Thymus (tissue), 14 donors: ENCODE measurements at places on chromosomes 7 and 10.

- H3K4me1 ChIP-seq = peaks cover 43% of the 10 kb centered on the region
- no peak for DNase-seq
- H3K27me3 ChIP-seq = no peaks in the 10 kb centered on the region
- H3K27ac ChIP-seq = peak overlapping the region; percentile 84
Observed at GRCh38 chr7:158821171-158822031, 7.9 kb downstream of the ESYT2 start.

DNA sequence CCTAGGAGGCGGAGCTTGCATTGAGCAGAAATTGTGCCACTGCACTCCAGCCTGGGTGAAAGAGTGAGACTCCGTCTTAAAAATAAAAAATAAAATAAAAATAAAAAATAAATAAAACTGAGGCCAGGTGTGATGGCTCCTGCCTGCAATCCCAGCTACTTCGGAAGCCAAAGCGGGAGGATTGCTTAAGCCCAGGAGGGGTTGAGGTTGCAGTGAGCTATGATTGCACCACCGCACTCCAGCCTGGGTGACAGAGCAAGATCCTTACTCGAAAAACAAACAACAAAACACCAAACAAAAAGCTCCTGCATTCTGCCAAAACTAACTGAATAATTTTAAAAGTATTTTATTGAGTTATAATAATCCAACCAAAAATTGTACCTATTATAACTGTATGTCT is 36.2 kb downstream of the AGAP4 start:
- H3K27ac ChIP-seq = no peak overlapping the region
- no peaks in the 10 kb centered on the region for H3K27me3 ChIP-seq
- no peak for DNase-seq
- H3K4me3 ChIP-seq = no peak overlapping the region
- no peaks in the 10 kb centered on the region for H3K36me3 ChIP-seq

GRCh38 chr7:77877791-77878190 is 79.2 kb downstream of the PHTF2 start:
- H3K27ac ChIP-seq = no peak overlapping the region
- H3K36me3 ChIP-seq = no peaks in the 10 kb centered on the region
- no peak overlapping the region for H3K4me3 ChIP-seq
- H3K4me1 ChIP-seq = peaks cover 2% of the 10 kb centered on the region
- no peaks in the 10 kb centered on the region for H3K27me3 ChIP-seq

- no peak for DNase-seq
- H3K27ac ChIP-seq = peak overlapping the region; percentile 52
- no peaks in the 10 kb centered on the region for H3K4me1 ChIP-seq
- no peak overlapping the region for H3K4me3 ChIP-seq
- H3K36me3 ChIP-seq = no peaks in the 10 kb centered on the region
- H3K27me3 ChIP-seq = no peaks in the 10 kb centered on the region
Observed at GRCh38 chr7:95609277-95609971, 13.1 kb upstream of the PDK4 start.
